ENCODE measurements at places on chromosomes 2 and 18.

DNA sequence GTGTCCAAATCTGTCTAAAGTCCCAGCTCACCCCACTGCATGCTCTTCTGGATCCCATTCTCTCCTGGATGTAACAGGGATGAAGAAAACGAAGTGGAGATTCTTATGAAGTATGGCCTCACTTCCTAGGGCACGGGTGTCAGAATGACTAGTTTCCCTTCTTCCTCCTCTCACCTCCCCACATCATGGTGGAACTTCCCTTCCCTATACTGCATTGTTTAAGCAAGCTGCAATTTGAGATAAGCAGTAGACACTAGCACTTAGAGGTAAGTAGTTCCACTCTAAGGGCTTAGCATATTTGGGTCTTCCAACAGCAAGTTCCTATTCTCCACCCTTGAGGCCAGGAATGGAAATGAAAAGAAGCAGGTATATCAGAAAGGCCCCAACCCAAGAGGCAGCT, 29.7 kb downstream of the SLC4A5 start:
- no peak for DNase-seq

- no peak for DNase-seq
These were observed 61.1 kb downstream of the FMNL2 start for GRCh38 chr2:152396051-152396511.

DNA sequence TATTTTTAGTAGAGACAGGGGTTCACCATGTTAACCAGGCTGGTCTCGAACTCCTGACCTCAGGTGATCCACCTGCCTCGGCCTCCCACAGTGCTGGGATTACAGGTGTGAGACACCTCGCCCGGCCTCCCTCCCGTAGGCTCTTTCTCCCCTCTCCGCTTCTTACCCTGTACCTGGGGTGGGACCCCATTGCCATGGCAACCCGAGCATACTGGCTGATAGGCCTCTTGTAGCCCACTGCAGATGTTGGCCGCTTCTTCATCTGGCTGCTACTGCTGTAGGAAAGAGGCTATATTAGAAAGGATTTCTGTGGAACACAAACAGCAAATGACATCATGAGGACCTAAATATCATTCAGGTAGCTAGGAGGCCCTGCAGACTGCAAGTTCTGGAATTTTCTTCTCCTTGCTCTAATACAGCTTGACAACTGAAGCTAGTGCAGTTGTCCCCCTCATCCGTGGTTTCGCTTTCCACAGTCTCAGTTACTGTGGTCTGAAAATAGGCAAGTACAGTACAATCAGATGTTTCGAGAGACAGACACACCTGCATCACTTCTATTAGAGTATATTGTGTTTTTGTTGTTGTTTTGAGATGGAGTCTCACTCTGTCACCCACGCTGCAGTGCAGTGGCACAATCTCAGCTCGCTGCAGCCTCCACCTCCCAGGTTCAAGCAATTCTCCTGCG, 51.6 kb upstream of the ASXL2 start:
- DNase-seq = no peak

- DNase-seq = no peak
These were observed 161.2 kb downstream of the SEPTIN10 start for GRCh38 chr2:109452318-109453305.

DNA sequence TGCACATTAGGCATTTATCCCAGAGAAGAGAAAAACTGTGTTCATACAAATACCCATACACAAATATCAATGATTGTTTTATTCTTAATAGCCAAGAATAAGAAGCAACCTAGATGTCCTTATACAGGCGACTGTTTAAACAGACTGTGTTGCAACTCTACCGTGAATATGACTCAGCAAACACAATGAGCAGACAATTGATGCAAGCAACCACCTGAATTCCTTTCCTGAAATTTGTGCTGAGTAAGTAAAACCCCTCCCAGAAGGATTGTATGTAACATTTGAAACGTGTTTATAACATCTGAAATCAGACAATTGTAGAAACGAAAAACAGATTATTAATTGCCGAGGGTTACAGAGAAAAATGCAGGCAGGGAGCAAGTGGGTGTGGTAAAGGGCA, 621.9 kb upstream of the SOX11 start:
- DNase-seq = peak; percentile 24

GRCh38 chr2:98050070-98050469, 36.9 kb upstream of the VWA3B start:
- peak; percentile 57 for DNase-seq
